ENCODE measurements at places on chromosomes 5 and 9.

GRCh38 chr9:92663951-92664350, 6.0 kb downstream of the IPPK start:
- DNase-seq: no peak

- DNase-seq: peak; percentile 69
Measured at GRCh38 chr9:14423815-14424261, 109.9 kb upstream of the NFIB start.

DNA sequence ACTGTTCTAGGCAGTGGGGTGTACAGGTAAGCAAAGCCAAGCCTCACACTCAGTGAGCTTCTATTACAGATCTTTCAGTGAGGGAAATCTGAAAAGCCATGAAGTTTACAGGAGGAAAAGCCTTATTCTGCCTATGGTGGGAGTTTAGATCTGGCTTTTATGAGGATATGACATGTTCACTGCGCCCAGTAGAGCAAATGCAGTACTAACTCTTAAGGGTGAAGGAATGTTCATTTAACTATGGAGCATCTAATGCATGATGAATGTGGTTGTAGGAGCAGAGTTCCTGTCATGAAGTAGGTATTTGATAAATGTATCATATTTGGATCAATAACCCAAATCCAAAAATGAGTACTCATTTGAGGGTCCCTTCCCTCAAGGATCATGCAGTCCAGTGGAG, 230.2 kb upstream of the PAPPA start:
- DNase-seq: no peak

- DNase-seq: no peak
Measured at GRCh38 chr9:38103340-38103739, 34.3 kb upstream of the SHB start.

- no peak for DNase-seq
Measured at GRCh38 chr9:125137200-125137599, 6.1 kb downstream of the SCAI start.

GRCh38 chr5:172110260-172110815, 77.7 kb downstream of the STK10 start:
- DNase-seq: no peak

DNA sequence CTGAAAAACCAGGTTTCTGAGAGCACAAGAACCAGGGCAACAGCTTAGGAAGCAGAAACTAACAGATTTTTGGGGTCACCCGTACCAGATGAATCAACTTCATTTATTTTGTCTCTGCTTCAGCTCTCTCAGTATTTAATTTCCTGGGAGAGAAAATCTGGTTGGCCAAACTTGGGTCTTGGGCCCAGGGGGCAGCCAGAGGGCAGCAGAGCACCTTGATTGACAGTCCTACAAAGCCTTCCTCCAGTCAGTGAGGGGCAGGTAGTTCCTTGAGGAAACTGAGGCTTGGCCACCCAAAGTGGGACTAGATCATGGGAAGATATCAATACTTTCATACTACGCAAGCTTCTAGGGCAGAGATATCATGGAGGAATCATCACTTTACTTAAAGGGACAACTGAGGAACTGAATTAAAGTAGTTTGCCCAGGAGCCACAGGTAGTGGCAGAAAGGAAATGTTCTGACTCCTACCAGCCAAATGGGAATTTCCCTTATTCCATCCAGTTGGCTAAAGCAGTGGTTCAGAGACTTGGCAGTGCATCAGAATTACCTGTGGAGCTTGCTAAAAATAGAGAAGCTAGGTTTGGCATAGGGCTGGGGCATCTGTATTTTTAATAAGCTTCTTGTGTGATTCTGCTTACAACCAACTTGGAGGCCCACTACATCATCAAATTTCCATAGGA, 21.5 kb upstream of the ARHGAP26 start:
- DNase-seq: no peak

GRCh38 chr9:33884856-33885701, 68.1 kb downstream of the UBE2R2 start:
- DNase-seq: peak; percentile 25

DNA sequence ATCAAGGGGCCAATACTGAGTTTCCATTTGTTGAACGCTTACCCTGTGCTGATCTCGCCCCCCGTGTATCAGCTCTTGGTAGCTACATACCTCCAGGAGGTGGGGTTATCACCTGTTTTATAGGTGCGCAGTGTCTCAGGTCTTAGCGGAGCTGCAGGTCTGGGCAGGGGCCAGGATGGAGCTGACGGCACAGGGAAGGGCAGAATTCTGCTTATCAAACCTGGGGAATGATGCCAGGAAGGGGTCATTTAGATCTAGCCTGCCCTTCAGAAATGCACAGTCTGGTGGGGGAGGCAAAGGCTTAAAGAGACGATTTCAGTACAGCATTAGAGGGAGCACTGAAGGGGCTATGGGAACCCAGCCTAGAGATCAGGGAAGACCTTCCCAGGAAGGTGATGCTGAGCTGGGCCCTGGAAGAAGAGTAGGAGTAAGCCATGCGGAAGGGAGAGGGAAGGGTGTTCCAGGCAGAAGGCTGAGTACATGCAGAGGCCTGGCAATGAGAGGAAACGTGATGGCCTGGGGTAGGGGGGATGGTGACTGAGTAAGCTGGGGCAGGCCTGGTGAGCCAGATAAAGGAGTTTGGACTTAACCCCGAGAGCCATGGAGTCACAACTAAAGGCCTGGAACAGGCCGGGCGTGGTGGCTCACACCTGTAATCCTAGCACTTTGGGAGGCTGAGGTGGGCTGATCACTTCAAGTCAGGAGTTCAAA, 31.5 kb downstream of the OLFML2A start:
- DNase-seq: no peak

- DNase-seq: no peak
Measured at GRCh38 chr5:26388976-26389375, 649.4 kb downstream of the CDH9 start.

DNA sequence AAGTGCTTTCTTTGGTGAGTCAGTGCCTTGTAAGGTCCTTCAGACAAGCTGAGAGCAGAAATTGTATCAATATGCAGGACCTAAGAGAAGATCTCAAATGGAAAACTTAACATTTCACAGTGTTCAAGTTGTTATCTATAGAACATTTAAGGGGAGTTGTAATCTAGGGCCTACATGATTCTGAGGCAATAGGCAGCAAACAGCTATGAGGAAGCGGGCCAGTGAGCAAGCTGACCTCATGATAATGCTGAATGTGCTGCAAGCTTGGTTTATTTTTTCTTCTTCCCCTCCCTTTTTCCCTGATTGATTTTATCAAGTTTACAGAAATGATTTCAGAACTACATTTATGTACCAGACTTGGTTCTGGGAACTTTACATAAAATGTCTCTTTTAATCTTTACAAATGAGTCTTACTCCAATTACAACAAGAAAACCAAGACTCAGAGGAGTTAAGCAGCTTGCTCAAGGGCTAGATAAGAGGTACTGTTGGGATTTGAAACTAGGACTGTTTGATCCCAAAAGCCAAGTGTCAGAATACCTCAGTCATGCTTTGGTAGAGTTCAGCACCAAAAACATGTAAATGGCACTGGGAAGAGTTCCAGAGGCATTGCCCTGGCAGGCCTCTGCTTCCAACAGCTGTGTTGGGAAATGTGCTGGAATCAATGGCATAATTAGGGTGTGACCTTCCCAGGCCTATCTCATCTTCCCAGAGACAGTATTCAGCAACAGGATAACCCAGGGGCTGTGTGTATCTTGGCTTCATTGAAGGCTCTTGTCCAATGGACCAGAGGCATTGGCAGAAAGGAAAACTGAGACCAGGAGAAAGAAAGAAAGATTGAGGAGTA, 130.1 kb downstream of the LRRC70 start:
- DNase-seq: no peak

DNA sequence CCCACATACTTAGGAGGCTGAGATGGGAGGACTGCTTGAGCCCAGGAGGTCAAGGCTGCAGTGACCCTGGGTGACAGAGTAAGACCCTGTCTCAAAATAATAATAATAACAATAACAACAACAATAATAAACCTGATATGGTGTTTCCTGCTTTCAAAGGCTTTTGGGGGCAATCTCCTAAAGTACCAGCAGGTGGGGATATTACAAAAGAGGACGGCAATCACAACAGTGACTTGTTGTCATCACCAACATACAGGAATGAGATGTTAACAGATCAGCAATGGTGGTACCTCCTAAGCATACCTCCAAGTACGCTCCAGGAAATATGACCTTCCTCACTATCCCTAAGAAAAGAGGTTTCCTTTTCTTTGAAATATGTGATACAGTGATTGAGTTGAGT, 91.1 kb upstream of the RNF180 start:
- no peak for DNase-seq

- no peak for DNase-seq
Measured at GRCh38 chr5:132762246-132763000, 14.6 kb downstream of the SEPTIN8 start.

GRCh38 chr5:111691508-111691907, 65.5 kb downstream of the NREP start:
- no peak for DNase-seq

- DNase-seq: no peak
Measured at GRCh38 chr9:130934702-130935647, 4.1 kb downstream of the FIBCD1 start.

DNA sequence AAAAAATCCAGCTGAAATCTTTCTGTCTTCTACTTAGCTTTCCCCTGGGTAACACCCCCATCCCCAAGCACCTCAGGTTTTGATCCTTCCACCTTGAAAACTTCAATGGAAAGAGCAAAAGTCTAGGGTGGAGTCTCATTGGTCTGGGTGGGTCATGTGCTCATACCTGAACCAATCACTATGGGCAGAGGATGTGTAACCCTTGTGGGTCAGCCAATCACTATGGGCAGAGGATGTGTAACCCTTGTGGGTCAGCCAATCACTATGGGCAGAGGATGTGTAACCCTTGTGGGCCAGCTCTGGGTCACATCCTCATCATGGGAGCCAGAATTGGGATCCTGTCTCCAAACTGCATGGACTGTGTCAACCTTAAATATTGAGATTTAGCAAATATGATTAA, 18.5 kb downstream of the NAIF1 start:
- no peak for DNase-seq

DNA sequence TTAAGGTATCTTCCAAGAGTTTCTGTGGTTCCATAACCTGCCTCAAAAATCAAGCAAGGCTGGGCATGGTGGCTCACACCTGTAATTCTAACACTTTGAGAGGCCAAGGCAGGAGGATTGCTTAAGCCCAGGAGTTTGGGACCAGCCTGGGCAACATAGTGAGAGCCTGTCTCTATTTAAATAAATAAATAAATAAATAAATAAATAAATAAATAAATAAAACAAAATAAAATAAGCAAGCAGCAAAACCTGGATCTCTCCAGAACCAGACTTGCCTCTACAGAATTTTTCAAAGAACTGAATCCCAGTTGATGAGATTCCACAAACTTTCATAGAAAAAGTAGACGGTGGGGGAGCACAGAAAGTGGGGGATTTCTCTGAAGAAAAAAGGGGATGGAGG, 12.3 kb downstream of the SERINC5 start:
- no peak for DNase-seq

- peak; percentile 52 for DNase-seq
Measured at GRCh38 chr5:173326501-173326960, 1.7 kb downstream of the STC2 start.

DNA sequence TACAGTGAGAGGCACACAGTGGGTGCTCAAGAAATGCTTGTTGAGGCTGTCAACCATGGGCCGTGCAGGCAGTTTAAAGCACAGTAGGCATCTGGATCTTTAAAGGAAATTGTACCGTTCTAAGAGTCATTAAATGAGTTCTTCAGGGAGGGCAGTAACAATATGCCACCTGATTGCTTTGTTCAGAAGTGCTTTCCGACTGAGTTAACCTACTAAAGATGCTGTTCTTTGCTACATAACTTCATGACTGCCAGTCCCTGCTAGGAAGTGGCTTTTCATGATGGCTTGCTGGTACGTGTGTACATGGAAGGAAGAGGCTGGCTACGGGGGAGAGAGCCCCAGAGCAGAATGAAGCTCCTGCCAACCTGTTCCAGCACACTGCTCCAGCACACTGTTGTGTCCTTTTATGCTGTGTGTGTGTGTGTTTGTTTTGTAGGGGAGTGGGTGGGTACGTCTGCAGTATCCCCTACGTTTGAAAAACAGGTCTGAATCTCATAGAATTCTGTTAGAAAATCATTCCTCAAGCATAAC, 41.9 kb upstream of the PPP2R2B start:
- DNase-seq: no peak

GRCh38 chr9:130880599-130881220, 15.9 kb downstream of the QRFP start:
- DNase-seq: no peak

DNA sequence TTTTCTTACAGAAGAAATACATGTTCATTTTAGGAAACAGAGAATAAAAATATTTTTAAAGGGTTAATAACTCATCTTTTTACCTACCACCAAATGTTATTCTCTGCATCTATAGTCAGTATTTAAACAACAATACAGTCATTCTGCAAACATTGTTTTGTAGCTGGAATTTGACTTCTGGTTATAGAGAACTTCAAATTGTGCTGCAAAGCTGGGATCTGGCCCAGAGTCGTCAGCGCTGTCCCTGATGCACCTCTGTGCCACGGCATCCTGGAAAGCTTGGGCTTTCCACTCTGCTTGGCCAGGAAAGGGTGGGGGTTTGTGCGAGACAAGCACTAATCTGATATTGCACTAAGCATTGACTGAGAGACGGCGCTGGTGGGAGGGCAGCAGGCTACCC, 5.0 kb upstream of the GFPT2 start:
- DNase-seq: no peak

- DNase-seq: no peak
Measured at GRCh38 chr5:1505506-1506241, 18.1 kb downstream of the LPCAT1 start.

DNA sequence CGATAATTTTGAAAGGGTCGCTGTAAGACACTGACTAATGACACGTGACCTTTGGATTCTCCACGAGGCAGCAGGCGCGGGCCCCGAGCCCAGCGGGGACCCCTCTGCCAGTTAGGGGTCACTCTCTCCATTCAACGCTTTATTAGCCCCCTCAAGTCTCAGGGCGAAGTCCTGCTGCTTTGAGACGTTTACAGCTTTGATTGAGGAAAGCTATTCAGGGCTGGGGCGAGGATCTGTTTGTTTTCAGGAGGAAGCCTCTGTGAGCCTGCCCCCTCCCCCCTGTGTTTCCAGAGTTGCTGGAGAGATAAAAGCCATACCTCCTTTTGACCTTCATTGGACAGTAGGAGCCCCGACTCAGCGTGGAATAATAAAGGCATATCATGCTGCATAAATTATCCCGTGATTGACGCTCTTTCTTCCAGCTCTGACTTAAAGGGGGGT, 31.4 kb upstream of the MSX2 start:
- no peak for DNase-seq

DNA sequence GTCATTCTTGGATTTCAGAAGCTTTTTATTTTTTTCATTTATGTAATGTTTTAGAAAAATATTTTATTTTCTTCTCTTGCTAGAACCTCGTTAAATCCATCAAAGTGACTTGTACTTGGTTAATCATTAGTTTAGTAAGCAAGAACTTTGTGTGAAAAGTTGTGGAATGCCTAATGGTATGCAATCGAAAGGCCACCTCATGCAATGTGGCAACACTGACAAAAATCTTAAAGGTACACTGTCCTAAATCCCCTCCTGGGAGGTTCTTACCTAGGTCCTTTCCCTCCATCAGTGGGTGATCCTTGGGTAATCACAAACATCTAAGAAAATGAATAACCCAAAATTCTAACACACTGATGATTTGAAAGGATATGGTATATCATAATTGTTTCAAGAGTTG, 304.2 kb downstream of the DNAH5 start:
- no peak for DNase-seq

Data from skeletal muscle cell (primary cell).